ENCODE measurements at places on chromosomes 12 and 14.

GRCh38 chr14:63296060-63296563 lies 22.6 kb downstream of the GPHB5 start:
- no peak for DNase-seq

GRCh38 chr14:71348394-71348793 lies 441.1 kb downstream of the PCNX1 start:
- DNase-seq = no peak

DNA sequence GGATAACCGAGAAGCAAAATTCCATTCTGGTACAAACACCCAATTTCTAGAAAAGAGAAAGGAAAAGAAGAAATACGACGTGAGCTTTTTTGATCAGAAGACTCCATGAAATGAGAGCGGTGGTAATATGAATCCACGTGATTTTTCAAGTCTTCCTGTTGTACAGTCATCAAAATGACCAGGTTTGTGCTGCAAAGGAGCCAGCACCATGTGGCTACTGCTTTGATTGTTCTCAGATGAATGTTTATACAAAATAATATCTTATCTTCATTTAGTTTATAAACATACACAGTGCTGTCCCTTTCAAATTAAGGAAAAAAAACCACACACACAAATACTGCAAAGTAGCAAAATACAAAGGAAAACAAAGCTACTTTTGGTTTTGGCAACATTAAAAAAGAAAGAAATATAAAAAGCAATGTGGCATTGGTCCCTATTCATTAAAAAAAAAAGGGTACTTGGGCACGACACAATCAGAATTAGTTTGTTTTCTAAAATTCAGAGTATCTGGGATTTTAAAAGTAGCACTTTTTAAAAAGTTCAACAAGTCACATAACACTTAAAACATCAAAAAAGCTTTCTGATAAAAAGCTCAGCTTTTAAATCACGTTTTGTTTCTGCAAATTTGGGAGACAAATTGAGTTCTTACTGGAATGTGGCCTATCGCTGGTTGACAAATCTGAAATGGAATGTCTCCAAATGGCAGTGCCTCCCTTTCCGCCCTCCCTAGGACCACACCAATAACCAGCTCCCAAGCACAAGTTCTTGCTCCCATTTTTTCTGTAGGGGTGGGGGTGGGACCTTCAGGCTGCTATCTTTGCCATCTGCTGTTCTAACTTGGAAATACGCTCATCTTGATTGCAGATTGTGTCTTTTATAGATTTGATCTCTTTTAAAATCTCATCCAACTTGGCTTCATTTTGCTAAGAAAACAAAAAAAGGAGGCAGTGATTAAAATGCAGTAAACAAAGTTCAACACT lies 13.2 kb upstream of the SELPLG start:
- DNase-seq = no peak

DNA sequence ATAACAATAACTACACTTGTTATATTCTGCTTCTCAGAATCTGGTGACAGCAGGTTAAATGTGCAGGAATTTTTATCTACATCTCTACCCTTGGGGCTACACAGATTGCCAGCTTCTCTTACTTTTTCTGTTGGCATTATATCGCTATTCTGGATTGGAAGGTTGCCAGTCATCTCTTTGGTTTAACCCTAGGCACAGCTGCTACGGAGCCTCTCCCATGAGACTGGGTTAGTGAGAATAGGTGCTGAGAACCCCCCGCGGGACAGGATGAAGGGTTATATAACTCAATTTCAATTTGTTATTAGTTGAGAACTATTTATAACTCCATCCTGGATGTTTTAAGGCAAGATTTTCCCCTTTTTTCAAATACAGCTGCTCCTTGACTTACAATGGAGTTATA lies 73.1 kb downstream of the ACADS start:
- DNase-seq = no peak

DNA sequence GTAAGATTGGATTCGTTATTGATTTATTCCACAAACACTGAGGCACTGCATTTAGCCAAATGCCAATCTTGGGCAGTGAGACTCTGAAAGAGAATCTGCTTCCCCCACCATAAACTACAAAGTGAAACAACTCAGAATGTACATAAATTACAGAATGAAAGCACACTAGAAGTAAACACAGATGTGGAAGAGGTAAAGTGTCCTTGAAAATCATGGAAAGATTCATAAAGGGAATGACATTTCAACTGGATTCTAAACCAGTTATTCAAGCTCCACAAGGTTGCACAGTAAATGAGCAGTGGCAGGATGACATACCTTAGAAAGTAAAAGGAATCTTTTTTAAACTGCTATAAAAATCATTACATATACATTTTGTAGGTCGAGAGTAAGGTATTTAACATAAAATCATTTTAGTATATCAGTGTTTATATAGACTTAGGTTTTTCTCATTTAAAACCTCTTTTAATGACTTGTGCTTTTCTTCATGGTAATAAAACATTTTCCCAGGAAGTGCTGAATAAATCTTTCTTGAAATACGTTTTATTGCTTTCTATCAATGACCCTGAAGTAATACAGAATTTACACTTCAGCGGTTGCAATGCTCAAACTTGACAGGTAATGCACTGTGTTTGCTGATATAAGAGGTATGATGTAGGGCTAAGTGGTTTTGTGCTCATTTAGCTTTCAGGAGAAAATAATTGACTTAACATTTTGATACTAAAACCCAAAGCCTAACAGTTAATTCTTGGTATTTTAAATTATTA lies 270.6 kb downstream of the NAV3 start:
- DNase-seq = no peak

GRCh38 chr14:47235619-47236018 lies 439.8 kb downstream of the MDGA2 start:
- DNase-seq = no peak

DNA sequence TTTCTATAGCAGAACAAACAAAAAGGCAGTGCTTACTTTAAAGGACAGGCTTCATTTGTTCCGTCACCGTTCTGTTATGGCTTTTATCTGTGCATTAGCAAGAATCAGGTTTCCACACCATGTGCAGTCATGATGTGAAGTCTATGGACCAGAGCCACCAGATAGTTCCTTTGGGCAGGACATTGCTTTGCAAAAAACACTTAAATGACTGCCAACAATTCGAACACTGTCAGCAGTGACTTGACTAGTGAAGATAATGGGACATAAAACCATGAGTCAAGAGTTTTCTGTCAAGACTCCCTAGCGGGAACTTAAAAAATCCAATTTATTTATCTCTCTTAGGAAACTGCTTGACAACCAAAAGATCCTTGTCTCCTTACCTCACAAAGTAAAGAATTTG lies 80.3 kb downstream of the NKX2-1 start:
- no peak for DNase-seq

DNA sequence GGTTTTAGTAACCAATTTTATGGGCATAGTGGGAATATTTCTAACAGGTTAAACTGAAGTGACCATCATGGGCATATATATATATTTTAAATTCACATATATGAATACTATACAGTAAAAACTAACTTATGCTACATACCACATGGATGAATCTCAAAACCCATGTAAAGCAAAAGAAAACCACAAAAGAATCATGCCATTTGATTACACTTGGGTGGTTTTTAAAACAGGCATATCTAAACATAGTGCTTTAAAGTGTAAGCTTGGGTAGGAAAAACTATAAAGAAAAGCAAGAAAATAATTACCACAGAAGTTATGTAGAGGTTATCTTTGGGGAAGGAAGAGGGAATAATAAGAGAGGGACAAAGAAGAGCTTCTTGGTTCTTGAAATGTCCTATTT lies 326.1 kb downstream of the NAV3 start:
- DNase-seq = no peak

DNA sequence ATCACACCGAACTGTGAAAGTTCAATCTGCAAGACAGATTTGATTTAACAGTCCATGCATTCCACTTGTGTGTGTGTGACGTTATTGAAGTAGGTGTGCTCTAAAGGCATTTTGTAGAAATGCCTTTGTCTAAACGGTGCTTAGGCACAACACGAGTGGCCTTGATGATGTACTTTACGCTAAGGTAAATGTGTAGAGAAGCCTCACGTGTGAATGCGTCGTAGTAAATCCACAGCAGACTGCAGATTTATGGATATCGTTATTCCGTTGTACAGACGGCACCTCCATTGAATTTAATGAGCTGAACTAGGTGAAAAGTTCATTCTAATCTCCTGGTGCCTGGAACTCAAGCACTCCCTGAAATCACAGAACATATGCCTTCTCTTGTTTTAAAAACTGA lies 202.8 kb upstream of the STXBP6 start:
- DNase-seq = no peak

DNA sequence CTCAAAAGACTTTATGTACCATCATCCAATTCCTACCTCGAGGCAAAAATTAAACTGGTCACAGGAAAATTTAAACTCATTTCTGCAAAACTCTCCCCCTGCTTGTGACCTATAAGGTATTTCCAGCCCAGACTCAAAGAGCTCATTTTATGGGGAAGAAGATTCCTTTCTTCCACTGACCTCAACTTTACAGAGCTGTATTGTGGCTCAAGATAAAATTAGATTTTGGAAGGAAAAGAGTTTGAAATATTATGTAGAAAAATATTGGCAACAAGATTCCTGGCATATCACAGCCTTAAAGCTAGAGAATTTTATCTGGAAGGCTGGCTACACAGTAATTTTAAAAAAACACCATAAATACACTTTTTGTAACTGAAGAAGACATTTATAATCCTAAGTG lies 91.7 kb downstream of the STXBP6 start:
- DNase-seq = no peak

- no peak for DNase-seq
These were observed 80.3 kb upstream of the TMEM132D start for GRCh38 chr12:129984106-129984505.

- no peak for DNase-seq
These were observed 909.6 kb downstream of the VRK1 start for GRCh38 chr14:97706819-97707218.

- DNase-seq = no peak
These were observed 695 bp upstream of the TNFAIP2 start for GRCh38 chr14:103122585-103122946.

DNA sequence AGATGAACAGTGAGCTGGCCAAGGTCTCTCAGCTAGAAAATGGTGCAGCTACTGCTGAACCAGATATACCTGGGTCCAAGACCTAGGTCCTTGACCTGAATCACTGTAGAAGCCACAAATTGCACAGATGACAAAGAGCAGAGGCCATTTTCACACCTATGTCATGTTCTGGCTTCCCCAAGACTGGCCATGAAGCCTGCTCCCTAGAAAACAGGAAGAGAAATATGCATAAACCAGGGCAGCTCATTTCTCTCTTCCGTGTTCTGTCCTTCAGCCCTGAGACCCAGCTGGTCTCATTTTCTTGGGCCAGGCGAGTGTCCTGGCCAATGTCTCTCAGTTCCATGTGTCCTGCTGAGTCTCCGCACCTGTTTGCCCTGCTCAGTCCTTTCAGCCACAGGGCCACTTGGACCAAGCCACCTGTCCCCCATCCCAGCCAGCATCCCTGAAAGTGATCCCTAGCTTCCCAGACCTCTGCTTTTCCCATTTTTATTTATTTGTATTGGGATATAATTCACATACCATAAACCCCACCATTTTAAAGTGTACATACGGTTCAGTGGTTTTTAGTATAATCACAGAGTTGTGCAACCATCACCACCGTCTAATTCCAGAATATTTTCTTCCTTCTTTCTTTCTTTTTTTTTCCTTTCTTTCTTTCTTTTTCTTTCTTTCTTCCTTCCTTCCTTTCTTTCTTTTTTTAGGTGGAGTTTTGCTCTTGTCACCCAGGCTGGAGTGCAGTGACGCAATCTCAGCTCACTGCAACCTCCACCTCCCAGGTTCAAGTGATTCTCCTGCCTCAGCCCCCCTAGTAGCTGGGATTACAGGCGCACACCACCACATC lies 27.0 kb downstream of the P2RX7 start:
- DNase-seq = no peak

GRCh38 chr12:51076236-51076930 lies 7.0 kb downstream of the CSRNP2 start:
- DNase-seq = no peak

- DNase-seq = no peak
These were observed 379.8 kb downstream of the FUT8 start for GRCh38 chr14:65792208-65792905.

- no peak for DNase-seq
These were observed 88.0 kb upstream of the TMEM260 start for GRCh38 chr14:56491299-56492285.

DNA sequence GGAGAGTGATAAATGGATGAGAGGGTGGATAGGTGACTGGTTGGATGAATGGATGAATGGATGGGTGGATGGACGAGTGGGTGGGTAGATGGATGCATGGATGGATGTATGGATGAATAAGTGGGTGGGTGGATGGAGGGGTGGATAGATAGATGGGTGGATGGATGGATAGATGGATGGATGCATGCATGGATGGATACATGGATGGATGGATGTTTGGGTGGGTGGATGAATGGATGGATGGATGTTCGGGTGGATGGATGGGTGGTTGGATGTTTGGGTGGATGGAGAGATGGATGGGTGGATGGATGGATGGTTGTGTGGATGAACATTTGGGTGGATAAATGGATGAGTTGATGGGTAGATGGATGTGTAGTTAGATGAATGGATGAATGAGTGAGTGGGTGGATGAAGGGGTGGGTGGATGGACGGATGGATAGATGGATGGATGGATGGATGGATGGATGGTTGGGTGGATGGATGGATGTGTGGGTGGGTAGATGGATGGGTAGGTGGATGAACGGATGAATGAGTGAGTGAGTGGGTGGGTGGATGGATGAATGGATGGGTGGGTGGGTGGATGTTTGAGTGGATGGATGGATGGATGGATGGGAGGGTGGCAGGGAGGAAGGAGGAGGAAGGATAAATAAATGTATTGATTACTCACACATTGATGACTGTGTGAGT lies 9.7 kb upstream of the TMEM179 start:
- no peak for DNase-seq

GRCh38 chr12:89529738-89530137 lies 3.9 kb upstream of the POC1B start:
- DNase-seq = no peak

DNA sequence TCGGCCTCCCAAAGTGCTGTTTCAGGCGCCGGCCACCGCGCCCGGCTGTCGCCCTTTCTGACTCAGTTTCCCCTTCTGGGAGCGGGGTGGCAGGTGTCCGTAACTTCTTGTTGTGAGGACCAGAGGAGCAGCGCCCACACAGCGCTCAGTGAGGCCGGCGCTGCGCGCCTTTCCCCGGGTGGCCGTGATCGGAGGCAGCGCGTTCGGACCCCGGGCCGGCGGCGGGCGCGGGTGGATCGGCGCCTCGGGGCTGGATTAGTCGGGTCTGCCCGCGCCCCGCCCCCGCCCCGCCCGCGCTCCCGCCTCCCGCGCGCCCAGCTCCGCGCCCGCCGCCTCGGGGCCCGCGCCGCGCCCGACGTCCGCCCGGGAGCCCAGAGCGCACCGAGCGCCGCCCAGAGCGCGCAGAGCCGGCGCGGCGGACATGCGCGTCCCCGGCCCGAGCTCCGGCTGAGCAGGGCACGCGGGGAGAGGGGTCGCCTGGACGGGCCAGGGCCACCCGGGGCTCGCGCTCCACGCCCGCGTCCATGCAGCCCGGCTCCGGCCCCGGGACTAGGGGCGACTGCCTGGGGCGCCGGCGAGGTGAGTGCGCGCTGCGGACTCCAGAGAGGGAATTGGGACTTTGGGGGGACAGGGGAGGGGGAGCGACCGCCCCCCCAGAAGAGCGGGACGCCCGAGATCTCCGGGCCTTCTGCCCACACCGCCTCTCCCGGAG lies 50.6 kb downstream of the LRCOL1 start:
- peak; percentile 20 for DNase-seq

GRCh38 chr14:74859757-74860552 lies 16.0 kb downstream of the PROX2 start:
- DNase-seq = no peak

Measured in activated T-helper 1 cell treated with anti-CD3 and anti-CD28 coated beads, Interleukin-2, amount 50 U/mL, for 16 hours (primary cell).